ENCODE measurements at places on chromosomes 3 and 15. TPM values are rescaled to one million over a fixed set of nuclear protein-coding genes. Genes with fewer than 3 reads are reported as not detected.
A peak's percentile ranks its signal among the peaks of the same experiment; 100 is the strongest.

The HTR3E gene
- not detected for total RNA-seq

The EPHB1 gene
- not detected for total RNA-seq

The CD96 gene
- 5.7 TPM for total RNA-seq

The CASR gene
- 0.37 TPM for total RNA-seq

The TGM4 gene
- not detected for total RNA-seq

GRCh38 chr3:24472358-24472757 is 22.3 kb downstream of the THRB start:
- no peak overlapping the region for H3K4me3 ChIP-seq
- no peaks in the 10 kb centered on the region for H3K27me3 ChIP-seq
- no peak for DNase-seq

GRCh38 chr3:117695321-117695720 is 985.7 kb downstream of the TUSC7 start:
- H3K27me3 ChIP-seq, result no peaks in the 10 kb centered on the region
- H3K36me3 ChIP-seq, result no peaks in the 10 kb centered on the region
- no peaks in the 10 kb centered on the region for H3K4me1 ChIP-seq
- H3K27ac ChIP-seq, result no peak overlapping the region
- no peak overlapping the region for H3K4me3 ChIP-seq

- H3K4me3 ChIP-seq, result no peak overlapping the region
- no peak for DNase-seq
Measured at GRCh38 chr3:40333416-40333815, 23.9 kb downstream of the EIF1B start.

- H3K27me3 ChIP-seq, result peaks cover 5% of the 10 kb centered on the region
- peaks cover 8% of the 10 kb centered on the region for H3K4me1 ChIP-seq
- H3K27ac ChIP-seq, result no peak overlapping the region
- H3K36me3 ChIP-seq, result no peaks in the 10 kb centered on the region
Measured at GRCh38 chr3:184543843-184544512, 17.6 kb upstream of the EPHB3 start.

- DNase-seq, result no peak
- no peaks in the 10 kb centered on the region for H3K36me3 ChIP-seq
- H3K27me3 ChIP-seq, result no peaks in the 10 kb centered on the region
Measured at GRCh38 chr15:69414701-69415167, 585 bp downstream of the KIF23 start.

DNA sequence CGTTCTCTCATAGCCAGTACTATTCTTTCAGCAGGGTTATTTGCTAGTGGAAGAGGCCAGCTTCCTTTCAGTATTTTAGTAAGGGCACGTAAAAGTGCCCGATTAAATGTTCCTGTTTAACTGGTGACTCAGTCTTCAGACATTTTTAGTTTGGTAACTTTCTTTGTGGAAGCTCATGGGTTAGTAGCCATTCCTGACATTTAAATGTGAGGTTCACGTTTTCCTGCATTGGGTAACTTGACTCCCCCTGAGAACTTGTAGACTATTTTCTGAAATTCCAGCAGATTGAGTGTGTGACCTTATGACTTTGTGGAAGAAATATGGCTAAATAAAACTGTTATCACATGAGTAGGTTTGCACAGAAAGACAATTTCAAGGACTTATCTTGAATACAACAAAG is 16.9 kb downstream of the ABHD2 start:
- peak overlapping the region; percentile 94 for H3K27ac ChIP-seq
- no peak for DNase-seq
- no peak overlapping the region for H3K4me3 ChIP-seq

GRCh38 chr15:101242160-101242998 is 9.5 kb downstream of the CHSY1 start:
- H3K27me3 ChIP-seq, result no peaks in the 10 kb centered on the region
- peaks cover 100% of the 10 kb centered on the region for H3K4me1 ChIP-seq
- peaks cover 1% of the 10 kb centered on the region for H3K36me3 ChIP-seq
- peak overlapping the region; percentile 18 for H3K27ac ChIP-seq
- no peak for DNase-seq

GRCh38 chr15:88537591-88538317 is 8.7 kb downstream of the DET1 start:
- no peaks in the 10 kb centered on the region for H3K36me3 ChIP-seq
- DNase-seq, result no peak
- no peaks in the 10 kb centered on the region for H3K4me1 ChIP-seq
- H3K4me3 ChIP-seq, result no peak overlapping the region
- H3K27me3 ChIP-seq, result no peaks in the 10 kb centered on the region

DNA sequence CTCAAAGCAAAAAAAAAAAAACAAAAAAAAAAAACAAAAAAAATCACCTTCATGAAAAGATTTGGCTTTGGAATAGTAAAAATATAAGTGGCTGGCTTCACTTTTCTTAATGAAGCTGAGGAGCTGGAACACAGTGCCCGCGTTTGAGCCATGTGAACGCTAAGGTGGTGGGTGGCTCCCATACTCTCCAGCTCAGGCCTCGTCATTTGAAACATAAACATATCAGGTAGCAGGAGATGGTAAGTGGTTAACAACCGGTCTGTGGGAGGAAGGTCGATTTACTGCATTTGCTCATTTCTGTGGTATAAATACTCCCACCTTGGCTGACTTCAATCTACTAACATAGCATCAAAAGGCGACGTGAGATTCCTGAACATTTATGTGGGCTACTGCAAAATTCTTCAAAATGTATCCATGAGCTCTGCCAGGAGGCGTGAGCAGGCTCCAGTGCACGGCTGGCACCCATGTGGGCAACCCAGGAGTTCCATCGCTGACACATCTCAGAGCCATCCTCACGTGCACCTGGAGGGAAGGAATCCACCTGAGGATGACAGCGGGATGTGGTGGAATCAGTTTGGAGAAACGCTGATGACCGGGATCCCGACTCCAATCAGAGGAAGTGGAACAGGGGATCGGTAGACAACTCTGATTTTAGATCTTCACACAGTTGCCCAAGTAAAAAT is 157.6 kb downstream of the ATP10A start:
- no peaks in the 10 kb centered on the region for H3K27me3 ChIP-seq
- DNase-seq, result no peak
- no peaks in the 10 kb centered on the region for H3K4me1 ChIP-seq
- H3K27ac ChIP-seq, result no peak overlapping the region
- peaks cover 4% of the 10 kb centered on the region for H3K36me3 ChIP-seq
- no peak overlapping the region for H3K4me3 ChIP-seq

DNA sequence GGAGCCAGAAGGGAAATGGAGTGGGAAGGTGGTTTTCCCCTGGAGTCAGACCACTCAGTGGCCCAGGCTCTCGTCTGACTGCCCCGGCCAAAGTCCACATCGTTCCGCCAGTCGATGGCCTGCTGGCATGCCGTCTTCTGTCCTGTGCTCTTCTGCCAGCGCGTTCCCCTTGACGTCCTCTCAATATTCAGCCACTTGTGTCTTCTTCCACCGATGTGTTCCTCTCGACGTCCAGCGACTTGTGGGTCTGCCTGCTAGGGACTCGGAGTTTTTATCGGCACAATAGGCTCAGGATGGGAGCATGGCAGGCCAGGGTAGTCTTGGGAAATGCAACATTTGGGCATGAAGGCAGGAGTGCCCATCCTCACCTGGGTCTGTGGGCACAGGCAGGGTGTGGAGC is 542.5 kb upstream of the LMCD1 start:
- H3K36me3 ChIP-seq, result no peaks in the 10 kb centered on the region
- no peak for DNase-seq
- no peak overlapping the region for H3K4me3 ChIP-seq
- H3K27ac ChIP-seq, result no peak overlapping the region
- H3K27me3 ChIP-seq, result no peaks in the 10 kb centered on the region

DNA sequence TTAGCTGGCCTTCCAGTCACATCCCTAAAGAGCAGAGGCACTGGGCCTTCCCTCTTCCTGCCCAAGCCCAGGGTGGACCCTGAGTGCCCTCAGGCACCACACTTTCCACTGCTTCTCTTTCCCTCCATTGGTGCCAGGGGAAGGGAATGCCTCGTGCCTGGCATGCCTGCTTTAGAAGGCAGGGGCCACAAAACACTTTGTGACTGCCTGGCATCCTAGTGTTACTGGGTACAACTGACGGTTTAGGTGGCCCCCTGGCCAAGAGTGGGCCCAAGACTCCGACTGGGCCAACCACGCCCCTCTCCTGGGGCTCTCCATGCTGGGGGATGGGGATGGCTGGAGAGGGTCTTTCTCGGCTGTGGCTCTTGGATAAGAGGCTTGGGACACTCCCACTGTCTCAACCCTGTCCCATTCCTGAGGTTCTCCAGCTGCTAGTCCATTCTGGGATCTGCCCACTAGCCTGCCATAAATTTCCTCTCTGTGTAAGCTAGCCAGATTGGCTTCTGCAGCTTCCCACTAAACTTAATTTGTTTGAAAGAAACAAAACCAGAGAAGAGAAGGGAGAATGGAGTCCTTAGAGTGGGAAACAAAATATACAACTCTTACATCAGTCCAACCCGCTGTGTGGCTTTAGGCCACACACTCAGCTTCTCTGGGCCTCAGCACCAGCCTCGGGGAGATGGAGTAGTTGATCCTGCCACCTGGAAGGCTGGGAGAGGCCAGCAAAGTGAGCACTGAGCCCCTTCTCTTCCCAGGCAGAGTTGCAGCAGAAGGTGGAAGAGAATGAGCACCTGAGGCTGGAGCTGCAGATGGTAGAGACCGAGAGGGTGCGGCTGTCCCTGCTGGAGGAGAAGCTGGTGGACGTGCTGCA is 24.1 kb upstream of the GP9 start:
- H3K27me3 ChIP-seq, result no peaks in the 10 kb centered on the region
- H3K4me1 ChIP-seq, result peaks cover 22% of the 10 kb centered on the region
- peaks cover 3% of the 10 kb centered on the region for H3K36me3 ChIP-seq

GRCh38 chr15:98650417-98651035 is 2.2 kb downstream of the IGF1R start:
- DNase-seq, result peak; percentile 55
- H3K36me3 ChIP-seq, result no peaks in the 10 kb centered on the region
- peaks cover 13% of the 10 kb centered on the region for H3K27me3 ChIP-seq
- peaks cover 15% of the 10 kb centered on the region for H3K4me1 ChIP-seq
- H3K4me3 ChIP-seq, result peak overlapping the region; percentile 88
